NCI-H1694 treated with DMSO at 0.1 percent for 48 hours (cell line): ENCODE measurements at places on chromosomes 11 and 22.

- DNase-seq, result no peak
These were observed 40.4 kb downstream of the ARFGAP2 start for GRCh38 chr11:47136327-47136726.

DNA sequence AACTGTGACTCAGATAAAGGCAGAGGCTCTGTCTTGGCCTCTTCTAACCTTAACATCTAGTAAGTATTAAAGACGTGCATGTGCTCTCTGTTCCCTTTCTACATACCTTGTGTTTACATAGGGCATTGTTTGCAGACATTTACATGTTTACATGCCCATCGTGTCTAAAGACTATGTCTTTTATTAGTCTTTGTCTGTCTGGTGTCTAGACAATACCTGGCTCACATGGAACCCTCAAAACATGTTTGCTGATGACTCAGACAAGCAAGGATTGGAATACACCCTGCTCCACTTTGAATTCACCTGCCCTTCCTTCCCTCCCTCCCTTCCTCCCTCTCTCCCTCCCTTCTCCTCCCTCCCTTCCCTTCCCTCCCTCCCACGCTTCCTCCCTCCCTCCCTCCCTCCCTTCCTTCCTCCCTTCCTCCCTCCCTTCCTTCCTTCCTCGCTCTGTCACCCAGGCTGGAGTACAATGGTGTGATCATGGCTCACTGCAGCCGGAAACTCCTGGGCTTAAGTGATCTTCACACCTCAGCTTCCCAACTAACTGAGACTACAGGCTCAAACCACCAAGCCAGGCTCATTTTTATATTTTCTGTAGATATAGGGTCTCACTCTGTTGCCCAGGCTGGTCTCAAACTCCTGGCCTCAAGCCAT lies 23.7 kb upstream of the SORL1-AS1 start:
- DNase-seq, result no peak

- no peak for DNase-seq
These were observed 482.0 kb downstream of the KCNA4 start for GRCh38 chr11:29534836-29535235.

GRCh38 chr11:62574363-62575071 lies 826 bp upstream of the EEF1G start:
- DNase-seq, result no peak

DNA sequence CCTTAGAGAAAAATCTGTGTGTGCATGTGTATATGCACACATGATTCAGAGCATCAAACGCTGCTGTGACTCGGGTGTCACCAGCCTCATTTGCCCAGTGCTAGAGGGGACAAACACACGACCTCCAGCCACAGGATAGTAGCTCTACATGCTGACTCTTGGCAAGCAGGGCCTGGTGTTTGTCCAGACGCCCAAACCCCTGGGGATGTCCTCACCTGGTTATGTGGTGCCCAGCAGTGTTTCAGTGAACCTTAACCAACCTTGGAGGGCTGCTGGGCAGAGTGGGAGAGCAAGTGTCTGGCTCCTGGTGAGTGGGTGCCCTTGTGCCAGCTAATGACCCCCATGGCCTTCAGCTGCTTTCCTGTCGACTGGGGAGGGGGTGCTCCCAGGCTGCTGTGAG lies 26.7 kb downstream of the IGLL1 start:
- no peak for DNase-seq

DNA sequence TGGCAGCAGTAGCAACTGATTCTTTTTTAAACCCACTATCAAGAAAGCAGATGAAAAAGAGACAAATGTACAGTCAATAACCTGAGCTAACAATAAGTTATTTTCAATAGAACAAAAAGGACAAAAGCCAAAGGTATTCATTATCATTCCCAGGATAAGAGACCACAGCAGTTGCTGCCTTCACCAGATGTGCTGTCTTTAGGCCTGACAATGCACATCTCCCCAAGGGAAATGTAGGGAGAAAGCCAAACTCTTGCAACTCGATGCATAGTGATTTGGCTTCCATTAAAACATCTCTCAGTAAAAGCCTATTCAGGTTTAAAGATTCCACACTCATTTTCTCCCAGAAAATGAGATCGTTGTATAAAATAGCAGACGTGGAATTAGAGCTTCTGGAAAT lies 210.7 kb downstream of the METTL15 start:
- DNase-seq, result no peak

GRCh38 chr11:471468-472145 lies 21.5 kb downstream of the PTDSS2 start:
- DNase-seq, result no peak

DNA sequence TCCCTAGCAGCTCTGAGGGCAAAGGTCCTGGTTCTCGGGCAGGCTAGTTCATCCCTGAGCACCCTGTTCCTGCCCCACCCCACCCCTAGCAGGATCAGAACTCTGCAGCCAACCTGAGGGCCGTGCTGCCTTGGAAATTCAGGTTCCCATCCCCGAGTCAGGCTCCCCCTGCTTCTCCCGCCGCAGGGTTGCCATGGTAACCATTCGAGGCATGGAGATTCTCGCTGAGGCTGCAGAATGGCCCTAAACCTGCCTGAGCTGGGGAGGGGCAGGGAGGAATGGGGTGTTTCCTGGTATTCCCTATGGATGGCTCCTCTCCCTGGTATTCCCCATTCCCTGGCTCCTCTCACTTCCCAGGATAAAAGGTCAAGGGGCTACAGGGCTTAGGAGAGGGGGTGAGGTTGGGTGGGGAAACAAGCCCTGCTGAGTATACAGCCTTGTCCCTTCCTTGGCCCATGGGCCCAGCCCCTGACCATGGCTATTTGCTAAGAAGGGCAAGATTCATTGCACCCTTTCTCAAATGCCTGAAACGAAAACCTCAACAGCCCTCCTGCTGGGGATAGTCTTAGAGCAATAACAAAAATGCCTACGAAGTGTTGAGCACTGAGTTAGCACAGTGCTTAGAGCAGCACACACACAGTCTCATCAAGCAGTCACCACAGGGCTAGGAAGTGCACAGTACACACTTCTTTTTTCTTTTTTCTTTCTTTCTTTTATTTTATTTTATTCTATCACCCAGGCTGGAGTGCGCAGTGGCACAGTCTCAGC lies 58.7 kb downstream of the CHST1 start:
- no peak for DNase-seq

- DNase-seq, result no peak
These were observed 11.7 kb downstream of the CBLIF start for GRCh38 chr11:59833602-59834001.

- no peak for DNase-seq
These were observed 83.8 kb upstream of the FIBIN start for GRCh38 chr11:26909991-26910591.

DNA sequence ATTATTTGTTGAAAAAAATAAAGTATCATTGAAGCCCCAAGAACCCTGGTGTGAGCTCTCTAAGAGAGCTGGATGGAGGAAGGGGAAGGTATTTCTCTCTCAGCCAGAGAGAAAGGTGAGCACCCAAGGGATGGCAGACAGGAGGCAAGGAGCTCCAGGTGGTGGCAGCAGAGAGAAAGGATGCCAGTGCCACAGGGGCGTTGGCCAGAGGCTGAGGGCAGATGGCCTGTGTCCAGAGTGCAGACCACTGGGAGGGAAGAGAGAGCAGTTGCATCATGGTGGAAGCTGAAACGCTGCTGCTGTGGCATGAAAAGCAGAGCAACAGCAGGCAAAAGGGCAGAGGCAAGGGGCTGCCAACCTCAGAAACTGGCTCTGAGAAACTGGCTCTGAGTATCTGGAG lies 8.5 kb downstream of the SPON1 start:
- no peak for DNase-seq

- DNase-seq, result no peak
These were observed 432.9 kb downstream of the TENM4 start for GRCh38 chr11:79007771-79008402.

DNA sequence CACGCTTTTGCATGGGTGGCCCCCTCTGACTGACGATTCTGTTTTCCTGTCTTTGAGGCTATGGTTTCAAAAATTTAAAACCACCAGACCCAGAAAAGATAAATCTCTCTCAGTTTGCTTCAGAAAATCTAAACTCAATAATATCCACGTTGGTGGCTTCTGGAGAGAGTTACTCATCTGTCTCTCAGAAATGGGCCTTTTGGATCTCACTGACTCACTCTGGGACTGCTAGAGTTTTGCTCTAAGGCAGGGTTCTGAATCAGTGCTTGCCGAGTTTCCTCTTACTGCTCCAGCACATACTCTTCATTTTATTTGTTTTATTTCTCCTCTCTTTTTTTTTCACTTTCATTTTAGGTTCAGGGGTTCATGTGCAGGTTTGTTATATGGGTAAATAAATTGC lies 305.7 kb downstream of the BLID start:
- no peak for DNase-seq

DNA sequence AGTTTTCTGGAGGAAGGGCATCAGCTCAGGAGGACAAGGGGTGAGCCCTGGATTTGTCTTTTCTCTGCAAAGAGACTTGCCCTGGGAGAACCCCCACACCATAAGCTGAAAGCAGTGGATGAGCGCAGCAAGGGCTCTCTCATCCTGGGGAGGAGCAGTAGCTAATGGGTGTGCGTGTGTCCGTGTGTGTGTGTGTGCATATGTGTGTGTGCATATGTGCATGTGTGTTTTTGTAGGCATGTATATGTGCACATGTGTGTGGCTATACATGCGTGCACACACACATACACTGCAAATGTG lies 45.3 kb downstream of the SMIM38 start:
- DNase-seq, result no peak

- no peak for DNase-seq
These were observed 47.6 kb downstream of the SMIM38 start for GRCh38 chr11:69203381-69203780.

DNA sequence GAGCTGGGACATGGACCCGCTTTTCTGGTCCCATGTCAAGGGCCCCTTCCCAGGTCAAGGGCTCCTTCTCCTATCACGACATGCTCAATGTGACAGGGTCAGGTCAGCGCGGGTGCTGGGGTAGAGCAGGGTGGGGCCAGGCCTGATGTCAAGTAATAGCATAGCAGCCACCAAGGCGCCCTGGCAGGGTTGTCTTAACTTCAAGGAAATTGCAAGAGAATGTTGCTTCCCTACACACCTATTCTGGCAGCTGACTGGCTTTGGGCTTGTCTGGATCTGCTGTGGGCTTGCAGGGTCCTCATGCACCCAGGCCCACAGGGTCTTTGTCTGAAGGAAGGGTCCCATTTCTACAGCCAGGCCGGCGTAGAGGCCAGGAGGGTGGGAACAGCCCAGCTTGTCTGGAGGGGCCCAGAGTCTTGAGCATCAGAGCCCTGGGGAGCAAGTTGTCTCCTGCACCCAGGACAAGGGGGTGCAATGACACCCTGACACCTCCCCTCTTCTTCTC lies 71.4 kb downstream of the BUD13 start:
- no peak for DNase-seq

DNA sequence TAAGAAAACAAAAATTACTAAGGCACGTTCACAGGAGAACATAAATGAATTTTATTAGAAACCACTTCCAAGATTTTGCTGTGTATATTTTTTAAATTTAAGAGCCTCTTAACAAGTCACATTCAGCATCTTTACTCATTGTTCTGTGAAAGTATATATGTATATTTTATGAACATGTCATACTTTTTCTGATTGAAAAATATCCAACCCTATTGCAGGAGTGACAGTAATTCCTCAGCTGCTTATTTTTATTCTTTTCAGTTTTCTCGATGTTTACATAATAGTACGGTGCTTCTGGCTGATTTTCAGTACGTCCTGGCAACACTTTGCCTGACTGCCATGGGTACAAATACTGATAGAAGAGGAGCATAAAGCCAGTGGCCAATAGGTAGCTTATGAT lies 41.8 kb downstream of the XKR3 start:
- no peak for DNase-seq

- DNase-seq, result no peak
These were observed 7.9 kb upstream of the BID start for GRCh38 chr22:17782158-17782557.

DNA sequence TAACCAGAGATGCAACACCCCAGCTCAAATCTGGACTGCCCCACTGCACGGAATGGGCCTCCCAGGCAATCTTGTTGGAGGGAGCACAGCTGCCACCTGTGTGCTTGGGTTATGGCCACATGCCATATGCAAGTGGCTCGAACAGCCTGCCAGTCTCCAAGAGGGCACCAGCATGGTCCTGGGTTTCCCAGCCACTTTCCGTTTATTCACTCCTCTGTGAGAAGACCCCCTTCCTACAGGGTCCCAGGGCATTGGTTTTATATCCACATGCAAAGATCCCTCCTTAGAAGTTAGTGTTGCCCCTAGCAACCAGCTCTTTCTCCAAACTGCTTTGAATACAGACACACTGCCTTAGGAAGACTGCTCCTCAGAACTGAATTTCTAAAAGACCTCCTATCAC lies 487.8 kb downstream of the BUD13 start:
- no peak for DNase-seq

DNA sequence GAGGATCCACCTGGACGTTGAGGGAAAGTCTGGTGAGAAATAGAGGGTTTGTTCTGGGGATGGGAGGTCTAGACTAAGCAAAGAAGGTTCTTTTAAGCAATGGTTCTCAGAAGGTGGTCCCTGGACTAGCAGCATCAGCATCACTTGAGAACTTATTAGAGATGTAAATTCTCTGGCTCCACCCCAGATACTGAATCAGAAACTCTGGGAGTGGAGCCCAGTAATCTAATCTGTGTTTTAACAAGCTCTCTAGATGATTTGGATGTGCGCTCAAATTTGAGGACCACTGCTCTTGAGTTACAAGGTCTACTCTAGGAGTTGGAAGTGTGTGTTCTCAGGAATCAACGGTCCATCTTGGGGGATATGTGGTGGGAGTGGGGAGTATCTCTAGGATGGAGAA lies 3.3 kb upstream of the ABCG4 start:
- no peak for DNase-seq
